ENCODE measurements at places on chromosomes 12 and 14. TPM values are rescaled to one million over a fixed set of nuclear protein-coding genes. Genes with fewer than 3 reads are reported as not detected.

SPRYD4 gene
- 3.1 TPM for total RNA-seq

HELB gene
- total RNA-seq = 3.2 TPM

NTS gene
- not detected for total RNA-seq

SOX5 gene
- 9.4 TPM for total RNA-seq

KLRC2 gene
- not detected for total RNA-seq

STRAP gene
- 52.8 TPM for total RNA-seq

Measured in sigmoid colon (tissue), 7 donors.